Activated CD4-positive, CD25-positive, alpha-beta regulatory T cell treated with anti-CD3 and anti-CD28 coated beads, Interleukin-2, amount 50 U/mL, for 72 hours (primary cell): ENCODE measurements at places on chromosomes 13 and 19.

- DNase-seq = no peak
Measured at GRCh38 chr13:113373811-113374485, 10.0 kb upstream of the GRTP1 start.

- DNase-seq = no peak
Measured at GRCh38 chr13:20178156-20178555, 14.6 kb downstream of the GJB2 start.

- no peak for DNase-seq
Measured at GRCh38 chr13:112615391-112615790, 27.4 kb upstream of the TUBGCP3 start.

DNA sequence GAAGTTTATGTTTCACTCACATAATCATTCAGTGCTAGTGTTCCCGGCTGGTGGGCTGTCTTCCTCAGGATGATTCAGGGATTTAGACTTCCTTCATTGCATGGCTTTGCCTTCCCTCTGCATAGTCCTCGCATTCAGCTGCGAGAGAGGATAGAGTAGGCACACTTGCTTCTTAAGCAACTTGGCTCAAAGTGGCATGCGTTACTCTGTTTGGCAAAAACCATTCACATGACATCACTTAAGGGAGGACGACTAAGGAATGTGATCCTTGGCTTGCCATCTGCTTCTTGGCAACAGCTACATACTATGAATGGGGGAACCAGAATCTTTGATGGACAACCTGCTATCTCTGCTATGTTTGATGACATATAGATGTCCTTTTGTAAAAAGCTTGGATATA, 359.3 kb downstream of the TDRD3 start:
- DNase-seq = no peak

DNA sequence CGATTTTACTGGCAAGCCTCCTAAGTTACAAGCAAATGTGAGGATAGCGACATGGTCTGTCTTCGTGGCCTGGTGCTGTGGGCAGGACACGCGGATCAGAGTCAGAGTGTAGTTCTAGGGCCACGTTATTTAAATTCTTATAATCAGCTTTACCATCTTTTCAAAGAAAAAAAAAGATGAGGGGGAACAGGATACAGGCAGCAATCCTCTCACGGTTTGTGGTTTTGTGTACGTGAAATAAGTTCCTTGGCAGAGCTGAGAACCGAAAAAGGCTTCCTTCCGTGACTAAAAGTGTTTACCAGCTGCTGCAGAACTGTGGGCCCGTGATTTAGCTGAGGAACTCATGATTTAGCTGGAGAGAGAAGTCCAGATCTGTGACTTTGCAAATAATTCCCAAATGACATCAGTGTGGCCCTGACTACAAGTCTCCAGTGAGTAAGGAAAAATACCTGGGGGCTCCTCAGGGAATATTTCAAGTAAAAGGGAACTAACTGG, 27.2 kb downstream of the RCBTB2 start:
- no peak for DNase-seq

GRCh38 chr19:873084-873483, 13.6 kb downstream of the CFD start:
- peak; percentile 57 for DNase-seq

- no peak for DNase-seq
Measured at GRCh38 chr13:33072282-33072681, 56.1 kb downstream of the KL start.

DNA sequence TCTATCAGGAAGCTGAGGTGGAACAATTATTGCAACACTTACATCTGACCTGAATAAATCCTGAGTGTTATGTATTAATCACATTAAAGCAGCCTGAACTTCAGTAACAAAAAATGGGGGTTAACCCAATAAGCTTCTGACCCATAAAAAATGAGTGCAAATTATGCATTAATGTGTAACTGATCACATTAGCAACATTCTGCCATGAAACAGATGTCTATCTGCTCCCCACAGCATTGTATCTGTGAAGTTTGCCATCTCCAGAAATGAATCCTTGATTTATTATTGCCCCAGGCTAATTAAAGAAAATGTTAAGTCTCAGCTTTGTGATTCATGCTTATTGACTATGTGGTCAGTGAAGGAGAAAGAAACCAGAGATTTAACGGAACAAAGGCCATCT, 304.9 kb downstream of the PCDH20 start:
- no peak for DNase-seq

DNA sequence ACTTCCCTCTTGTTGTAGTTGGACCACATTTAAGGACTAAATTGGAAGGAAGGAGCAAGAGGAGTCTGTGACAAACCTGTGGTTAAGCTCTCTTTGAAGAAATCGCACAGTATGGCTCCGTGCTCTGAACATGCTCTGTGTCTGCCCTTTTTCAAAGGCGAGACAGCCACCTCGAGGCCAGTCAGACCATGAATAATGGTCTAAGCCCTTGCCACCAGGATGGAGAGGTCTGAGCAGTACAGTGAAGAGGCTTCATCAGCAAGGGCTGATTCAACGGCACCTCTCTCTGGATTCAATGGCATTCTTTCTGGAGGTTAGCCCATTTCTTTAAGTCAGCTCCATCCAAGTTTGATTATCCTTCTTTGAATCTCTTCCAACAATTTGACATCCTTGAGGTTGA, 30.9 kb downstream of the FAM216B start:
- no peak for DNase-seq

GRCh38 chr13:91399189-91400062, 1.0 kb downstream of the GPC5 start:
- no peak for DNase-seq

DNA sequence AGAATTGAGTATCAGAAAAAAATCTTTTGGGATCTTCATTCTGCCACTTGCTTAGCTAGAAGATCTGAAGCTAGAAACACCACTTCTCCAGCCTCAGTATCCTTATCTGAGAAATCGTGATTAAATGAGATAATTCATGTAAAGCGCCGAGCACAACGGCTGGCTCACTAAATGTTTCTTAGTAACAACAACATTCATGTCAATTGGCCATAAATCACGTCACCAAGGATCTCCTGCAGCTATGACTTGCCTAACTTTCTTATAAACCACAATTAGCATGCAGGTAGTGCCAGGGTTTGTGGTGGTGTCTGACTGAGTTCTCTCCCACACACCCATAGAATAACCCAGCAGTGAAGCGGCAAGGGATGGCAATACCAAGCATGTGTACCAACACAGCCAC, 501.3 kb downstream of the EFNB2 start:
- DNase-seq = no peak

GRCh38 chr19:46487802-46488445, 7.7 kb downstream of the PNMA8B start:
- peak; percentile 83 for DNase-seq

GRCh38 chr13:114179087-114179658, at the start of gene CFAP97D2:
TSS of gene CFAP97D2 (plus strand) at chr13:114179257. CDS start at chr13:114179331, 74 bp downstream.
- no peak for DNase-seq

DNA sequence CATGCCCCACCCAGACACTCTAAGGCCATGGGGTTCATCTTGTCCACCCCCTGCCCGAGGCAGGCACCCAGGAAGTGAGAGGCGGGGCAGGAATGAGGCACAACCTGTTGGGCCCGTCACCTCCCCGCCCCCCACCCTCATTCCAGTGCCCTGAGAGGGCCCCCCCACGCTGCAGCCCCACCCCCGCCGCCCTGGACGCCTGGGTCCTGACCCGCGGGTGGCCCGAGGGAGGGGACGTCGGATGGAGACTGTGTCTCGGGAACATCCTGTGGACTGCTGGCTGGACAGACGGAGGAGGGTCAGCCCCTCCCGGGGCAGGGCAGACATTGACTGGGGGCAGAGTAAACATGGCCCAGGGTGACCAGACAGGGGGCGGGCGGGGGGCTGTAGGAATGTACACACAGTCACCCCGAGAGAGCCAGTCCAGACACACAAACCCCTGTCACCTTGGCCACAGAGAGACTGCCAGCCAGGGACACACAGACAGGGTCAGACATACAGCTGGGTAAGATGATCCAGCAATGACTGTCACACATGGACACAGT, 7.4 kb upstream of the JUNB start:
- no peak for DNase-seq

- DNase-seq = peak; percentile 46
Measured at GRCh38 chr13:20489185-20489820, 36.4 kb downstream of the CRYL1 start.

DNA sequence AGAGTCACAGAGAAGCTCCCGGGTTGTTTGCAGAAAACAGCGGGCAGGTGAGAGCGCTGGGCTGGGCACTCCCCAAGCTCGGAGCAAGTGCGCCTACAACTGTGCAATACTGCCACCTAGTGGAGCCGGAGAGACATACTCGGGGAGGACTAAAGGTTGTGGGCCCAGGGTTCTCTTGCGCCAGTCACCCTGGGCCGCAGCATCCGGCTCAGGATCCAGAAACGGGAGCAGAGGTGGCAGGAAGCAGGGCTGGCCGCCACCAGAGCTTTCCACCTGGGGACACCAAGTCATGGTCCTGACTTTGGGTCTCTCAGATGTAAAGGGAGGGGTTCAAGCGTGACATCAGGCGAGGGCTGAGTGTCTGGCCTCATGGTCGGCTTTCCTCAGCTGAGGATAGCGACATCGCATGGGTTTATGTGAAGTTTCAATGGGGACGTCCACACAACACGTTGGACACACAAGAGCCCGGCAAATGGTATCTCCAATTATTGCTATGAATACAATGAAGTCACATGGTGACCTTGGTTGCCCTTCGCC, 11.2 kb upstream of the KLK4 start:
- DNase-seq = peak; percentile 70

- no peak for DNase-seq
Measured at GRCh38 chr13:48494874-48495273, 38.0 kb downstream of the RCBTB2 start.

GRCh38 chr13:19663416-19663979, 30.0 kb downstream of the MPHOSPH8 start:
- DNase-seq = no peak

GRCh38 chr13:97077341-97077740, 83.1 kb upstream of the OXGR1 start:
- DNase-seq = no peak

- no peak for DNase-seq
Measured at GRCh38 chr19:19743176-19743575, 10.3 kb upstream of the ZNF14 start.

GRCh38 chr19:40365010-40365409, 16.5 kb downstream of the PLD3 start:
- DNase-seq = no peak
